Mesendoderm (in vitro differentiated cells): ENCODE measurements at places on chromosomes 5 and 9.
A peak's percentile ranks its signal among the peaks of the same experiment; 100 is the strongest.

GRCh38 chr9:36721846-36722588, 149.3 kb downstream of the MELK start:
- DNase-seq: no peak

DNA sequence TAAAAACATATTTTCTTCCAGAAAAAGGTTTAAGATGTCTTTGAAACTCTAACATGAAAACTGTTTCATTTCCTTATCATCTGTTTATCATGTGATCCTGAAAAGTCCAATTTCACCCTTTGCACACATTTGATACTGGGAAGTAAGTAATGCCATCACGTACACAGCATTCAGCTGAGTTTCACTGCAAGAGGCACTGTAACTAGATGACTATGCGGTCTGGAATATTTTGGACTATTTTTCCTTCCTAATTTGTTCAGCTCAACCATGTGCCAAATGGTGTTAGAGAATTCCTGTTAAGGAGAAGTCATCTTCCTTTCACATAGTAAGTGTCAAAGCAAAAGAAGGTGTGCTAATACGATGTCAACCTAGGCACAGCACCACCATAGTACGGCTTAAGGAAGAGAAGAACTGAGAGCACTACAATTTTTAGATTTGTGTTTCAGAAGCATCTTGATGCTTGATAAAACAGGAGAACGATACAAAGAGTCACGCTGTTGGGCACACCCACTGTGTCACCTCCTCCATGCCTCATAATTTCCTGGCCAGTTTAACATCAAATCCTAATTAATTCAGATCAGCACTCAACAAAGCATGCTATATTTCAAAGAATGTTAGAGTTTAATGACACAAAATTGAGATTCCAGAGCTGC, 77.5 kb downstream of the GNAQ start:
- DNase-seq: no peak

DNA sequence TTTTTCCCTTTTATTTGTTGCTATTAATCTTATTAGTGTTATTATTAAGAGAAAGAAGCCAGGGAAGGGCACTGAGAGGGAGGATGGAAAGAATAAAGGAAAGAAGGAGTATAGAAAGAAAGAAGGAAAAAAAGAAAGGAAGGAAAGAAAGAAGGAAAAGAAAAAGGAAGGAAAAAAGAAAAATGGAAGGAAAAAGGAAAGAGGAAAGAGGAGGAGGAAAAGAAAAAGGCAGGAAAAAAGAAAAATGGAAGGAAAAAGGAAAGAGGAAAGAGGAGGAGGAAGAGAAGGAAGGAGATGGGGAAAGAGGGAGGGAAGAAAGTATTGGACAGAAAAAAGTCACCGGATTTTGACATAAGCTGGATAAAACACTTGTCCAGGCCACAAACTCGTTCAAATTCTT, 47.8 kb downstream of the ANXA1 start:
- no peak for DNase-seq

- DNase-seq: no peak
Measured at GRCh38 chr5:39273314-39273954, 54.1 kb upstream of the FYB1 start.

GRCh38 chr5:108345541-108346171, 36.2 kb downstream of the FBXL17 start:
- DNase-seq: peak; percentile 53

- DNase-seq: peak; percentile 23
Measured at GRCh38 chr5:126503602-126504104, 80.4 kb downstream of the GRAMD2B start.

GRCh38 chr5:72007336-72008111, 99.8 kb upstream of the MAP1B start:
- DNase-seq: no peak

GRCh38 chr5:131994533-131995226, 16.8 kb downstream of the ACSL6 start:
- peak; percentile 65 for DNase-seq

GRCh38 chr5:72109625-72110024, 2.4 kb downstream of the MAP1B start:
- DNase-seq: peak; percentile 60

- DNase-seq: no peak
Measured at GRCh38 chr9:134486143-134486591, 155.4 kb upstream of the COL5A1 start.

DNA sequence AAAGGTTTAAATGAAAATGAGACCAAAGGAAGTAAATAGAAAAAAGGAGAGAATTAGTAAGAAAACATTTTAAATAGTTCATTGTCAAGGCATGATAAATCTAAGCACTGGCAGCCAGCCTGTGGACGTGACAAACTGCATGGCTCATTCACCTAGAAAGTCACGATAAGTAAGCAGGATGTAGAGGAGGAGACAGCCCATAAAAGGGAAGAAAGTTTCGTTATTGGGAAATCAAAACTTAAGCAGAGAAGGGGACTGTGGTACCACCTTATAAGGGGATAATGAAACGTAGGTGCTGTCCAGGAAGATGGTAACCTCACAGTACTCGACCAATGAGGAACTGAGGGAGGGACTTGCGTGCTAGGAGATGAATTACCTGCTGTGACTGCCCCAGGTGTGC, 494.5 kb upstream of the GRAMD2B start:
- no peak for DNase-seq
